ENCODE measurements at places on chromosomes 4 and X.

DNA sequence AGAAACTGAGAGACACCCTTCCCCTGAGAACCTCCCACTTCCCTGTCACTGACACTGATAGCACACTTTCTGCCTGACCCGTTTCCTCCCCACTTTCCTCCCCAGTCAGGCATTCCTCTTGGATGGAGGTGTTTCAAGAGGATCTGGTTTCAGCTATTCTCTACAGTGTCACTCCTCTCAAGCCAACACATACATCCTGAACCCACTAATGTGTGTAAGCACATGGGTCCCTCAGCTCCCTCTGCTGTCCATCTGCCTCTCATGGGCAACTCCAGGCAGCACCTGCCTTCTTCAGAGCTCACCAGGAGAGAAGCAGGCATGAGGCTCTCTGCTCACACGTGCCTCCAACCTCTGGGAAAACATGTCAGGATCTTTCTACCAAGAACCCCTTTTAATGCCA lies 207.6 kb downstream of the NAF1 start:
- DNase-seq, result no peak

DNA sequence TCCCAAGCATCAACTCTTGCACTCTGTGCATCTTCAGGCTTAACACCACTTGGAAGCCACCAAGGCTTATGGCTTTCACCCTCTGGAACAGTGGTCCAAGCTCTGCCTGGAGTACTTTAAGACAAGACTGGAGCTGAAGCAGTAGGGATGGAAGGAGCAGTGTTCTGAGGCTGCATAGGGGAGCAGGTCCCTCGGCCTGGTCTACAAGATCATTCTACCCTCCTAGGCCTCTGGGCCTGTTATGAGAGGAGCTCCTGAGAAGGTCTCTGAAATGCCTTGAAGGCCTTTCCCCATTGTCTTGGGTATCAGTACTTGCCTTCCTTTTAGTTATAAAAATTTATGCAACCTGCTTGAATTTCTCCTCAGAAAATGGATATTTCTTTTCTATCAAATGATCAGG lies 286.7 kb downstream of the CPXCR1 start:
- DNase-seq, result no peak

DNA sequence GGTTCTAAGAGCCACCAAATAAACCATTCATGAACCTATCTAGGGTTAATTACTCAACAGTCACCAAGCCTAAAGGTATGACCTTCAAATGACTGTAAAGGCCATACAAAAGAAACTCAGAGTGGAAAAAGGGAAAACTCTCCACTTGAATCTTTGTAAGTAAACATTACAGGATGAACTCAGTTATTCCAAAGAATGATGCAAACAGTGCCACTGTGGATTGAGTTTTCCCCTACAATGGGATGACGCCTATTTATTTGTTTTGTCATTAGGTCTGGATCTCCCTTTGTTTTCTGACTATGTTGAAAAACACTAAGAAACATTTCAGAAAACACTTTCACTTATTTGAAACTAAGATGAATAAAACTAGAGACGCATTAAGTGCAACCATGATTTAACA lies 12.7 kb downstream of the NUDT6 start:
- no peak for DNase-seq

DNA sequence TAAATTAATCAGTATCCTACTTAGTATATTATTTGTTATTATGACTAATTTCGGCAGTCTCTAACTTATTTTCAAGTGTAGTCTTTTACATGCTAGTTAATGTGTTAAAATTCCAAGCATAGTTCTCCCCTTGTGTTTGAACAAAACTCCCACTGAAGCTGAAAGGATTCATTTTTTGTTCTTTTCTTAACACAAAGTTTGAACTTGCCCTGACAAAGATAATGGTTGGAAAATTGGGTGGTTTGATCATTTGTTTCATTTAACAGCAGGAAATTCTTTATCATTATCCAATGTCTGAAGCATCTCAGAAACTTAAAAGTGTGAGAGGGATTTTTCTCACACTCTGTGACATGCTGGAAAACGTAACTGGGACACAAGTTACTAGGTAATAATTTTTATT lies 36.0 kb downstream of the INTU start:
- no peak for DNase-seq

DNA sequence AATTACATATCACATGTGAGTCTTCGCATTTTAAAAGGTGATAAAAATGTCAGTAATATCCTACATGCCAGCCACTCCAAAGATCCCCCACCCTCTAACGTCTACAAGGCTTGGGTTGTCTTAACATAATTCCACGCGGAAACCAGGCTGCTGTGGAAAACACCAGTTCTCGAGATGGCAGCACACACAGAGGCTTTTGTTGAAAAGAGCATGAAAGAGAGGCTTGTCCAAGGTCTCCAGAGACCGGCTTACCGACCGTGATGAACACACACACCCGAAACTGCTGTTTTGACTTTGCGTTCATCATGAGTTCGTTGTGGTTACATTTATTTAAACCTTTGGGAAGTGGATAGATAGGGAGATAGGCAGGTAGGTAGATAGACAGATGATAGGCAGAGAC lies 87.9 kb downstream of the CRLF2 start:
- no peak for DNase-seq

GRCh38 chrX:106912864-106913263 lies 7.3 kb upstream of the CLDN2 start:
- no peak for DNase-seq

DNA sequence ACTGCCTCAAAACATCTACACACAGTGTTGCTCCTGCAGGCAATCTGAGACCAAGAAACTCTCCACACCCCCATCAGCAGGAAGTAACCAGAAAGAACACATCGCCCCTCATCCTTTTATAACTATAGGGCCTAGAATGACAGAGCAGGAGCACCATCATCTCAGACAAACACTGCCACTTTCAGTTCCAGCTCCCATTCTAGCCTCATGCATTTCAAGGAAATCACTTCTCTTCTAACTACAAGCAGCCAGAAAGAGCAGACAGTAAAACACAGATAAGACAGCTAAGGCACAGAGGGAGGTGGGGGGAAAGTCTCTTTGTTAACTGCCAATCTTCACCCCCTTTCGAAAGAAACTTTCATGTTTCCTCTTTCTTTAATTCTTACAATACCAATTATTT lies 102.6 kb upstream of the TENT5D start:
- no peak for DNase-seq

GRCh38 chr4:142535009-142535408 lies 311.1 kb downstream of the INPP4B start:
- DNase-seq, result no peak

DNA sequence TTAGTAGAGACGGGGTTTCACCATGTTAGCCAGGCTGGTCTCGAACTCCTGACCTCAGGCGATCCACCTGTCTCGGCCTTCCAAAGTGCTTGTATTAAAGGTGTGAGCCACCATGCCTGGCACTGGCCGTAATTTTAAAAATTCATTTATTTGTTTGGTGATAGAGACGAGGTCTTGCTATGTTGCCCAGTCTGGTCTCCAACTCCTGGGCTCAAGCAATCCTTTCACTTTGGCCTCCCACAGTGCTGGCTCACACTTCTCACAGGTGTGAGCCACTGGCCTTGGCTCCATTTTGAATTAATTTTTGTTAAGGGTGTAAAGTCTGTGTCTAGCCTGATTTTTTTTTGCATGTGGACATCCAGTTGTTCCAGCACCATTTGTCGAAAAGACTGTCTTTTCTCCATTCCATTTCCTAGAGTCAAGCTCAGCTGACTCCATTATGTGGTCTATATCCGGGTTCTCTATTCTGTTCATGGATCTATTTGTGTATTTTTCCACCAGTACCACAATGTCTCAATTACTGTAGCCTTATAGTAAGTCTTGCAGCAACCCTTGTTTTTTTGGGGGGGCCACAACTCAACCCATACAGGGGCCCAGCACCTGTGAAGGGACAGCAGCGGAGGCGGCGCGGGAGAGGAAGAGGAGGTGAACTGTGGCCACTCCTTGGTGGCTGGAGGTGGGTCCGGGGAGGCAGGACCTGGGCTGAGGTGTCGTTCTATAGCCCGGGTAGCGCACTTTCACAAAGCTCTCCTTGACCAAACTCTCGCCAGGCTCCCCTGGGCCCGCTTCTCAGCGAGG lies 1.5 kb upstream of the NSD2 start:
- no peak for DNase-seq

GRCh38 chr4:70559211-70559830 lies 32.7 kb upstream of the AMBN start:
- peak; percentile 28 for DNase-seq

DNA sequence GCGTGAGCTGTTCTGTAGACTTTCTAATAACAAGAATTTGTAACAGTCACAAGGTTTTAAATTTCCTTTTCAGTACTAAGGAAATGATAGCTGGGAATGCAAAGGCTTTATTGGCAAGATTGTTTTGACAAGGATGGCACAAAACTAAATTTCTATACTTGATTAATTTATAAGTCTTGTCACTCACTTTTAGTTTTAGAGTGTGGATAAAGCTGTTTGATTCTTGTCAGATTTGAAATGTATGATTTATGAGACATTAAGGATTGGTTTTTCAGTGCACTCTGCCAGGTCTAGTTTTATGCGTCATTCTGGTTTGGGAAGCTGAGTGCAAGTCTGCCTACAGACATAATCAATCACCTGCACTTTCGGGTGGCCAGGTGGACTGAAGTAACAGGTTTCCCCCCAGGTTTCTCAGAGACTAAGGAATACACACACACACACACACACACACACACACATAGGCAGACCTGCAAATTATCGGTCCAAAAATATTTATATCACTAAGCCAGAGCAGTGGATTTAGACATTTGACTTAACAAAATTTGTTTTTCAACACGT lies 9.3 kb downstream of the FHL1 start:
- no peak for DNase-seq

DNA sequence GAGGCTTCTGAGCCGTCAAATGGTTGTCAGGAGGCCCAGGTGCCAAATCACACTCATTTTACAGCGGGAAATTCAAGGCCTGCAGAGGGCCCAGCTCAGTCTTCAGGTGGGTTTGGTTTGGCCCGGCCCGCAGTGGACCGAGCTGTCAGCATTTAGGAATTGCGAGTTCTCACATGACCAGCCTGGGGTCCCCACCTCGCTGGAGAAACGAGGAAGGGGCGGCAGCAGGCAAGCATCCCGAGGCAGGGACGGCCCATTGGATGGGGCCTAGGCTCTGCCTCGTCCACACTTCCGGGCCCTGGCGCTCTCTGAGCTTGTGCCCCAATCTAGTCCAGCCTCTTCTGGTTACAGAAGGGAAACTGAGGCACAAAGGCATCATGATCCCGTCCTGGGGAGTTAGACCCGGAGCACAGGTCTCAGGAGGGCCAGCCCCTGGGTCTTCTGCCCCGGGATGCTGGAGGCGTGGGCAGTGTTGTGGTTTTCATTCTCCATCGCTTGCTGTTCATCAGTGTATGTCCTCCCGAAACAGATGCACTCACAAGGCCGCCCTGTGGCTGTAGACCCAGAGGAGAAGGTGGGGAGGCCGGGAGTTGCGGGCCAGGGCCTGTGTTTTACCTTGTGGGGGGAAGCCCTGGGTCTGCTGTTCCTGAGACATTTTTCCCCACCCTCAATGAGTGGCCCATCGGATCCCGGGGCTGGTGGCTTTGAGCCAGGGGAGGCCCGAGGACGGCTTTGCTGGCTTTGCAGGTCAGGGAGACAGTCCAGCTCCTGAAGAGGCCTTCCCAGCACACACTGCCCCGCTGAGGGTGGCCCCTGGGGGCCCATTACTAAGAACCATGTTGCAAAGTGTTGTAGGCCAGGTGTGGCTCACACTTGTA lies 8.9 kb downstream of the PSAPL1 start:
- no peak for DNase-seq

GRCh38 chrX:375181-376036 lies 11.3 kb downstream of the PPP2R3B start:
- DNase-seq, result no peak

DNA sequence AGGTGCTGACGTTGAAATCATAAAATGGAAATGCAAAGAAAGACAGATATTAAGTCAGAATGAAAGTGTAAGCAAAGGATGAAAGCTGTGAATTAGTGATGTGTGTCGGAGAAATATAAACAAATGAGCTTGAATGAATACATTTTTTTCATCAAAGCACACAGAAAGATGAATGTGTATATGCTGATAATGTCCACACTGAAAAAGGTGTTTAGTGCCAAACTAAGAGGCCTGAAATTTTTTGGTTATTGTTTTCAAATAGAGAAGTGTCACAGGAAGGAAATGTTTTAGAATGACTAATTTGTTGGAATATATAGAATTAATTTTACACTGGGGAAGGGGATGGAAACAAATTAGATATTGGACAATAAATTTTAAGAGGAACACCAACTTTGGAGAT lies 1217.6 kb downstream of the PCDH18 start:
- DNase-seq, result no peak

GRCh38 chrX:94121799-94122198 lies 447.8 kb downstream of the FAM133A start:
- DNase-seq, result no peak

GRCh38 chr4:185275501-185275900 lies 66.1 kb downstream of the SNX25 start:
- DNase-seq, result no peak

GRCh38 chr4:69617083-69617694 lies 22.3 kb downstream of the UGT2A2 start:
- DNase-seq, result peak; percentile 34

- no peak for DNase-seq
These were observed 2.7 kb upstream of the TIMP1 start for GRCh38 chrX:47579537-47579936.

- DNase-seq, result no peak
These were observed 299.2 kb downstream of the UNC5C start for GRCh38 chr4:95249426-95250021.

GRCh38 chr4:26663888-26664287 lies 80.0 kb downstream of the TBC1D19 start:
- no peak for DNase-seq

- no peak for DNase-seq
These were observed 51.0 kb upstream of the TFDP3 start for GRCh38 chrX:133269168-133269567.

DNA sequence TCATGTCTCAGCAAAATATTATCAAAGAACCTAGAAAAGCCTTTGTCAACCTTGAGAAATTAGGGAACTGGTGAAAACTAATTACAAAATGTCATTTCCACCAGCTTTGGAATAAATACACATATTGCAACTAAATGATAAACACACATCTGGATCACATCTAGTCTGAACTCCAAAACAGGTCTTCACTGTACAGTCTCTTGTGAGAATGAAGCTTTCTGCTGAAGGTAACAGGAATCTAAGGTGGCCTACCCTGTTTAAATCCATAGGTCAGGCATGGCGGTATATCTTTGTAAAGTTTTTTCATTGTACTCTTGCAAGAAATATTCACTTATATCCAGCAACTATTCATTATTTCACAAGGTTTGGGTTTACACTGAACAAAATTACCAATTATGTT lies 1.7 kb downstream of the SH3D19 start:
- no peak for DNase-seq

DNA sequence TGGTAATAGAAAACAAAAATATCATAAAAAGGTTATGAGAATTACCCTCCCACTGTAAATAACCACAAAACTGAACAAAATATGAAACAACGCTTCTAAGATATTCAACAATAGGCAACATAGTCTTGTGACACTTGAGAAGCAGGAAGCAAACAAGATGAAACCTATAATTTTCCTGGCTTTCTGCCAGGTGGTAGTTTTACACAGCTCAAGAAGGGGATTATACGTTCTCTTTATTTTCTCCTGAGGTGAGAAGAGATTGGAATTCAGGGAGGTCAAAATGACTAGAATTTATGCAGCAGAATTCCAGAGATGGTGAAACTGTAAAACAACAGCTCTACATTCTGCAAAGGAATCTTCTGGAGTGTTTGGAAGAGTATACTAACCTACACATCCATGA lies 186.0 kb downstream of the HHIP start:
- no peak for DNase-seq

Data from RCC 7860 (cell line).